ENCODE measurements at places on chromosomes 12 and 14.
A peak's percentile ranks its signal among the peaks of the same experiment; 100 is the strongest.

DNA sequence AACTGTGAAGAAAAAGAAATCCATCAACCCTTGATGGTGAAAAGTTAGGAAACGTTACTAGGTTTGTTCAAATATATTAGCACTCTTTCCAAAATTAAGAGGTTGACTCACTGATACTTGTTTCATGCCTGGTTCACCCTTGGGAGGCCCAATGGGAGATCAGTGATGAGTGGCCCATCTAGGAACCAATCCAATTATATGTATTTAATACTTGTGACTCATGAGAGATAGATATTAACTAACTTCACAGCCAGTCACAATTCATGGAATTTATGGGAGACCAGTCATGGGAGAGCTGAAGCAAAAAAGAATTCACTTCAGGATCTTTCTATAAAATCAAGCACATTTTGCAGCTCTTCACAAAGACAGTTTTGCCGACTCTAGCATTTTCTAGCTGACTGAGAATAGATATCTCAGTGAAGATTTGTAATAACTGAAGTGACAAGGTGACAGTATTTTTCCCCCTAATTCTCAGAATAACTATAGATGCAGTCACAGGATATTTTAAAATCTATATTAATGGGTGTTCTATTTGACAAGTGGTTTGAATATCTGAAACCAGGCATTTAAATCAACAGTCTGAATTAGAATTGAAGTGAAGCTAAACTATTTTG lies 230.2 kb downstream of the EPS8 start:
- DNase-seq = peak; percentile 85

DNA sequence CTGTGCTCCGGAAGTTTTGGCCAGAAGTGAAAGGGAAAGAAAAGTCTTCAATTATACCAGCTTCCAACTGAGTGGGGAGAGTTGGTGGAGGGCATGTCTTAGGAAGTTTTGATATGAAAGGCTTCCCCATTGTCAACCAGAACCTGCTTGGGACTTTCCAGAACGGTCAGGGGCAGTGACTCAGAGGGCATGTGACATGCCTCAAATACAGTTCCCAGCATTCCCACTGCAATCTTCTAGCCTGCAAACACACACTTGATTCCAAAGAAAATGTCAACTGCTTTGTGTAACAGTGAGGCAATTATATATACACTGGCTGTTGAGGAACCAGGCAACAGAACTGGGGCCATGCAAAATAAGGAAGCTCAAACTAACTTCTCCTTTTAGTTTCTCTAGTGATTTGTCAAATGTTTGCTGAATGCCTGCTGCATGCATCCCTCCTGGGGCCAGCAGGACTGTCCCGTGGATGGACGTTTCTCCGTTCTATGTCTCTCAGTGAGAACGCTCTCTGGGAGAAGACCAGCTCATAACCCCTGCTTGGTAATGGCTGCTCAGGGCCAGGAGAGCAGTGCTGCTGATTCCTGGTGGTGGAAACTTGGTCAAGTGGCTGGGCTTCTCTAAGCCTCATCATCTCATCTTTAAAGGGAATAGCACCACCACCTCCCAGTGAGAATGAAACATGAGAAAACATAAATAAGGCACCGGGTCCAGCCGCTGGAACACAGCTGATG lies 18.3 kb downstream of the SLC25A47 start:
- DNase-seq = peak; percentile 77

- DNase-seq = no peak
These were observed 11.1 kb downstream of the KRT77 start for GRCh38 chr12:52692254-52692653.

GRCh38 chr12:115818973-115819372 lies 458.5 kb downstream of the MED13L start:
- no peak for DNase-seq

DNA sequence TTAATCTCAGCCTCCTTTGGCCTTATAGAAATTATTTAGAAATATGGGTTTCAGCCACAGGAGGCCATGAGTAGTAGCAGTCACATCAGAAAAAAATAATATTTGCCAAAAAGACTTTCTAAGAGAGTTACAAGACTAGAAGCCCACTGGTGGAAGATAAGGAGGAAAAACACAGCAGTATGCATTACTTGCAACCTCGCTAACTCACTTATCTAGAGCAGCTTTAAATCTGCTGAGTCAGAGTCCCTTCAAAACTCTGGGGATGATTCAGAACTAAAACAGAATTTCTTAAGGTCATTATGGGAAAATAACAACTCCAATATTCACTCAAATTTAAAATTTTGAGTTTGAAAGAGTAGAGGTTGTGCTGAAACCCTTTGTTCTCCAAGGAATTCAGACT lies 6.2 kb downstream of the OR4K17 start:
- DNase-seq = no peak
